ENCODE measurements at places on chromosomes 4 and X.
A peak's percentile ranks its signal among the peaks of the same experiment; 100 is the strongest.

- no peak for DNase-seq
These were observed 13.8 kb downstream of the GJB1 start for GRCh38 chrX:71236836-71237235.

DNA sequence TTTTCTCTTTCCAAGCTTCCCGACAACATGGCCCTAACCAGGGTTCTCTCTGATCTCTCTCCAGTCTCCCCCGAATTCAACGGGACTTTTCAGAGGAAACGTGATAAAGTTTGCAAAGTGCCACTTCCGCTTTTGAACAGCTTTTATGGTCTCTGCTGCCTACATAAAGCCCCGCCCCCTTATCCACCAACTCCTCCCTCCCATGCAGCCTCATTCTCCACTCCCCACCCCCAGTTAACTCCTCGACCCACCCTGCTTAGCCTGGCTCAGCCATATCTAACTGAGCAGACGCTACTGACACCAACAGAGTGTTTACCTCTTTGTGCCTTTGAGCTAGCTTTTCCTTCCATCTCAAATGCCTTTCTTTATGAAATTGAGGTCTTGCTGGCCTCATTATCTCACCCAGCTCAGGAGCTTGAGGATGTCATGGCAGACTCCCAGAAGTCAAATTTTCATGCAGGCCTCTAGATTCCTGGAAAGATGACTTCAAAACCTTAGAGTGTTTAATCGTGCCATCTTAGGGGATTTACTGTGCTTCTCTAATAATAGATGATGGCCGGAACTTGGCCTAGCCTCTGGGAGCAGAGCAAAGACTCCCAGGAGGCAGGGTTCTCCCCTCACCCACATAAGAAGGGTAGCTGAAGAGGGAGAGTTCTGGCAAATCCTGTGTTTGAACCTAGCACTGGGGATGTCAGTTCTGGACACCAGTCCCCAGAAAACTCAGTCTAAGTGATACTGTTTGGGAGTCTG, 606.0 kb downstream of the BCOR start:
- DNase-seq = no peak

- peak; percentile 71 for DNase-seq
These were observed 169.9 kb downstream of the DCLK2 start for GRCh38 chr4:150248181-150248580.

GRCh38 chr4:17717301-17717700, 64.1 kb downstream of the FAM184B start:
- DNase-seq = no peak

DNA sequence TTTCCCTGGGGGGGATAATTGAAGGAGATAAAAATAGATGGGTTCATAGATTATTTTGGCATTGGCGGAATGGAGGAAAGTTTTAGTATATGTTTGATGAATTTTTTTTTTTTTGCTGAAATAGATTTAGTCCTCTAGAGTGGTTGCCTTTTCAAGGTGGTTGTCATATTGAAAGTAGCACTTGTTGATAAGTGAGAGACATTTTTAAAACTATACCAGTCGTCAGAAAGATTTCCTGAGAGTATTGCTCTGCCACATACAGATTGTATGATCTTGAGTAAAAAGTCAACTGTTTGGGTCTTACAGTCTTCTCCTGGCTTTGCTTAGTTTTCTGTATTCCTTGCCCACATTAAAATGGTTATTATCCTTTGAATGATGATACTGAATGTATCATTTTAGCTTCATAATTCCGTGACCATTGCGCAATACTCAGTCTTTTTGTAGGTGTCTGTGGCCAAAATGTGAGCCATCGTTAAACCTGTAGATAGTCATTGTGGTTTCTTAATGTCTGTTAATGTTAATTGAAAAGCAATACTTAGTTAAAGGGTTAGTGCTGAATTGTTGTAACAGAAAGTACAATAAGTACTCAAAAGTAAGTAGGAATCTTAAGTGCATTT, 7.1 kb downstream of the SMARCAD1 start:
- no peak for DNase-seq

DNA sequence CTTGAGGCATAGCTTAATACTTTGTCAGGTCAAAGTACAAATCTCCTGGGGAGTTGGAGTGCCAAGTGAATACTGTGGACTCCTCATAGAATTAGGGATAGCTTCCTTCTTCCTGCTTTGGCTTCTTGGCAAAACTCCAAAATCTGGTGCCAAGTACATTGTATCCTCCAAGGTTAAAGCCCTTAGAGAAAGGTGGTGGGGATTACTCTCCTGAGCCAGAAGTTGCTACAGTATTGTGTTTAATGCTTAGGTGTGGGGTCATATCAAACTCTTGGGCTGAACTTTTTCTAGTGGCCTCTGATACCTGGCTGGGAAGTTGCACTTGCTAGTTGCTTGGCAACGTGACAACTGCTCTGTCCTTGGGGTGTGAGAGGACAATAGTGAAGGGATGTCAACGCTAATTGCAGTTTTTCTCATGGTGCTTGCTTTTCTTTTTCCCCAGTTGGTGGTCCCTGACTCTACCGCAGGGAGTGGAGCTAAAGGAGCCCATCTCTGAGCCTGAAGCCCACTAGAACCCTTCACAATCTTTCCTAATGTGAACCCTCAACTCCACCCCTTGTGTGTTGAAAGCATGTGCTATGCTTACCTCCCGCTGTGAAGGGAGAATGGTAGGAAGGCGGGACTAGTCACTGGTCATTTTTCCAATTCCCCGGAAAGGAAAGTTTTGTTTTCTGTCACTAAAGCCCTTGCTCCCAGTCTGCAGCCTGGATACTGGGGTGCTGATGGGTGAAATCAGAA, 35.5 kb downstream of the DLG3 start:
- peak; percentile 41 for DNase-seq

- no peak for DNase-seq
These were observed 481.9 kb downstream of the ACTRT1 start for GRCh38 chrX:127570276-127570675.

DNA sequence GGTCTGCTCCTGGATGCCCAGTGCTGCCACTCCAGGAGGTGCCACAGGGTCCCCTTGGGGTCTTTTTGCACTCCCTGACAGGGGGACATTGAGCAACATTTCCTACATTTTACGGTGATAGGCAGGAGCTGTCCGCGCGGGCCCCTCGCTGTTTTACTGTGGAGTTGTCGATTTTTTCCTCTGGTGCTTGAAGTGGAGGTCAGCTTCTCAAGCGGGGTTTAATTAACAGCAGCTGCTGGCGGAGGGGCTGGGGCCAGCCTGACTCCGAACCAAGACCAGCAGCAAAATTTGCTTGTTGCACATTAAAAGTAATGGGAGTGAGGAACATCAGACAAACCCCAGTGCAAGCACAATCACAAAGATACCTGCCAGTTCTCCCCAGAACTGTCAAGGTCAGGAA, 13.2 kb upstream of the SH3TC1 start:
- no peak for DNase-seq

GRCh38 chrX:20300822-20301221, 34.1 kb upstream of the RPS6KA3 start:
- no peak for DNase-seq

DNA sequence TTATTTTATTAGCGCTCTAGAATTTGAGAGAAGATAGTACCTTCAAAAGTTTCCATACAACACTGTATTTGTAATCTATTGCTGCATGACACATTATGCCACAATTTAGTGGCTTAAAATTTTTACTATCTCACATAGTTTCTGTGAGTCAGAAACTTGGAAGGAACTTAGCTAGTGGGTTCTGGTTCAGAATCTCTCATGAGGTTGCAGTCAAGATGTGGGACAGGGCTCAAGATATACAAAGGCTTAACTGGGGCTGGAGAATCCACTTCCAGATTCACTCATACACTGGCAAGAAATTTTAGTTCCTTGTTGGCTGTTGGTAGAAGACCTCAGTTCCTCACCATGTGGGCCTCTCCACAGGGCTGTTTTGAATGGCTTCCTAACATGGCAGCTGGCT, 11.5 kb upstream of the C4orf54 start:
- DNase-seq = peak; percentile 18

- DNase-seq = no peak
These were observed 42.4 kb upstream of the GATB start for GRCh38 chr4:151803246-151803645.

GRCh38 chrX:82676386-82676785, 831.7 kb upstream of the POU3F4 start:
- DNase-seq = no peak

DNA sequence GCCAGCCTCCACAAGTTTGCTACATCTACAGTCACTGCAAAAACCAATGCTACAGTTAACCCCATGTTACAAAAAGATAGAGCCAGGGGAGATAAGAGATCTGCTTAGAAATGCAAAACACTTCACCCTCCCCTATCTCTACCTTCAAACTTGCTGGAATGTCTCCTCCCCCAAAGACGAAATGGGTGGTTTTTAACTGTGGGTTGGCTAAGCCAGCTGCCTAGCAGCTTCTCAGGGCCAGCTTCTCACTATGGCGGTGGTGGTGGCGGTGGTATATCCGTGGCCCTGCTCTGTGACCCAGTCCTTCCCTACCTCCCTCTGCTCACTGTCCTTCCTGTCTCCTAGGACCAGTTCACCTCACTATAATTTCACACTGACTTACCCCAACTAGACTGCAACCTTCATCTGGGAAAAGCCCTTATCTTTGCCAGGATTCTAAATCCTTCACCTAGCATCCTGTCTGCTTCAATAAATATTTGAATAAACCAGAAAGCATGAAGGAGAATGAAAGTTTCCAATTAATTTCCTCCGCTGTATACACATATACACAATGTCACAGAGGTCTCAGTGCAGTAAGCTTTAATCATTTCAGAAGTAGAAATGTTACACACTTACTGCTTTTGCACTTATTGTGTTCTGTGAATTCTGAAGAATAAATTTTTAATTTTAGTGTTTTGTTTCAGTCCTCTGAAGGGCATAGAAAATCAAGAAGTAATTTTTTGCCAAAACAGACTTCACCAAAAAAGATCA, 46.3 kb downstream of the SH3KBP1 start:
- no peak for DNase-seq

DNA sequence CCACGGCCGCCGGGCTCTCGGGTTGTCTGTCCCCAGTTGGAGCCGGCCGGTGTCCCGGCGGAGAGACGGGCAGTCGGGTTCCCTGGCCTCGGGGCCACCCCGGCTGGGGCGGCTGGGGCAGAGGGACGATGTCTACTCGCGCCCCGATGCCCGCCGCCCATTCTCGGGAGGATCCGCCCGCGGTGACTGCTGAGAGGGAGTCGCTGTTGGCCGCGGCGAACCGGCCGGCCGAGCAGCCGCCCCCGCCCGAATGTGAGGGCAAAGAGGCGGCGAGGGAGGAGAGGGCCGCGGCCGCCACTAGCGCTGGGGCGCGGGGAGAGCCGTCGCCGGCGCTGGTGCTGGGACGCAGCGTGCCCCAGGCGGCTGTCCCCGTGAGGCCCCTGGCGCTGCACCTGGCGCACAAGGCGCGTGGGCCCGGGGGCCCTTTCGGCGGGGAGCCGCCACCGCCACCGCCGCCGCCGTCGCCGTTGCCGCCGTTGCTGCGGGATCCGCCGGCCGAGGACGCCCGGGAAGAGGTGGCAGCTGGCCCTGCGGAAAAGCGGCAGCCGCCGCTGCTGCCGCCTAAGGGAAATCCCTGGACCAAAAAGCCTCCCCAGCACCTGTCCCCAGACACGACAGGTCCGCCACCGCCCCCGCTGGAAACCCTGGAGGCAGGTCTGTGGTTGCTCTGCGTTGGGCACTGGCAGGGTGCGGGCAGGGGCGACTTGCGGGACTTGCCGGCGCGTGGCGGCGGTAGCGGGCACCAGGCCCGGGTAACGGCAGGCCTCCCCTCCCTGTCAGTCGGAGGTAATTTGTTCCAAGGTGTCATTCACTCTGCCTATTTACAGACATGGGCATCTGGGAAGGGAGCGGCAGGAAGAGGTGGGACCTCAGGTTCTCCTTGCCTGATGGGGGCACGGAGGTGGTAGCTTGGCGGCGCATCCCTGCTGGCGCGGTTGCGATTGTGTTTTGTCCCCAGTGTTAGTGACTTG, 739 bp downstream of the LARP1B start:
- peak; percentile 58 for DNase-seq

DNA sequence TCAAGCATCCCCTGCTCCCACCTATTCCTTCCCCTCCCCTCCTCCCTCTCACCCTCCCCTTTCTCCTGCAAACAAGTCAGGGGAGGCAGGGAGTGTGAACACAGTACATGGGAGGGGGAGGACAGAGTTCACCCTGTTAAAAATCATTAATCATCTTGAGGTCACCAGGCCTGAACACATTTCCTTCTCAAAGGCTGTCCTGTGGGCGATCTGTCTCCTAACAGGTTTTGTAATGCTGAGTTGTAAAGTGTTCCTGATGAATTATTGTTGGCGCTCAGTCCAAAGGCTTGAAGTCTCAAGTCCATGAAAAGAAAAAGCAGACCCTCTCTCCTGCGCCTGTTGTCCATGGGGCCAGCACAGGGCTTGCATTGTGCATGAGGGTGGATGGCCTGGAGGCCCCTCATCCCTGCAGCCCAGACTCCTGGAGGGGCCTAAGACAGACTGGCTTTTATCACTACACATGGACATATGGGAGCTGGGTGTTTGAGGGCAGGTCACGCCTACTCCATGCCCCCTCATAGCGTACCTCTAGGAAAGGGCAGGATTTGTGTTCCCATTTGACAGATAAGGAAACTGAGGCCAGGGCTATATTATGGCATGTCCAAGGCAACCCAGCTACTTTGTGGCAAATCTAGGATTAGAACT, 189.1 kb downstream of the RAB28 start:
- peak; percentile 30 for DNase-seq

DNA sequence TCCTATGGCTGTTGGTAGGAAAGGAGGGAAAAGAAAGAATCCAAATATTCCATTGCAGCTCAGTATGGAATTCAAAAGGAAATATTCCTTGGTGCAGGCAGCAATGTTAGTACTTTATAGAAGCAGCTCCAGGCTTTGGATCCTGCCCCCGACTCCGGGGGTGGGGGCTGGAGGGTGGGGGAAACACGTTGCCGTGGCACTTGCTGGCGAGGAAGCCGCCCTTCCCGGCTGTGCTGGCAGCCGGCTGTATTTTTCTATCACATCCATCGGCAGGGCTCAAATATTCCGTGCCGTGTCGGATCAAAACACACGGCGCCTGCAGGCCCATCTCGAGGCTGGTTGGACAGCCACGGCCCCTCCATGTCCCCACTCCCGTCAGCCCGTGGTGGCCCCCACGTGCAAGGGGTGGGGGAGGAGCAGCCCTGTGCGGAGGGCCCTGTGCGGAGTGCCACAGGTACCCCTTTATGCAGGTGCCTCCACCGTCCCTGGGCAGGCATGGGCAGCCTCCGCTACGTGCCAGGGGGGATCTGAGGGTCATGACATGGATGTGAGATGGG, 5.8 kb downstream of the ADRA2C start:
- DNase-seq = no peak

- no peak for DNase-seq
These were observed 46.0 kb downstream of the PCGF3 start for GRCh38 chr4:751676-752075.

DNA sequence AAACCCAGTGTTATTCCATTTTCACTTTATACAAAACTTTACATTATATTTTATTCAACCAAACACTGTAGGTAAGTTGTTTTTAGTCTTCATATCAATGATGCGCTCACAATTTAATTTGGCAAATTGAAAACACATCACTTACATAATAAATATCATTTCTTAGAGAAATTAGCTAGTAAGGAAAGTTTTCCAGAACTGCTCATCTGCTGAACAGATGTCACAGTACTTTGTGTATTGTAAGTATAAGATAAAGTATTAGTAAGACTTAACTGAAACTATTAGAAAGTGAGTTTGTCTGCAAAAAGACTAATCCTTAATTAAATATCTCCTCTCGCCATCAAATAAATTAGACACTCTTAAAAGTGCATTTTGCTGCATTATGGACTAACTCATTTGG, 108.7 kb upstream of the PACRGL start:
- DNase-seq = no peak

- no peak for DNase-seq
These were observed 338.8 kb downstream of the BCOR start for GRCh38 chrX:39758791-39759525.

Data from renal cortical epithelial cell (primary cell).